ENCODE measurements at places on chromosomes 2 and 18.
A peak's percentile ranks its signal among the peaks of the same experiment; 100 is the strongest.

GRCh38 chr2:54648256-54648655, 75.2 kb upstream of the EML6 start:
- DNase-seq: no peak

DNA sequence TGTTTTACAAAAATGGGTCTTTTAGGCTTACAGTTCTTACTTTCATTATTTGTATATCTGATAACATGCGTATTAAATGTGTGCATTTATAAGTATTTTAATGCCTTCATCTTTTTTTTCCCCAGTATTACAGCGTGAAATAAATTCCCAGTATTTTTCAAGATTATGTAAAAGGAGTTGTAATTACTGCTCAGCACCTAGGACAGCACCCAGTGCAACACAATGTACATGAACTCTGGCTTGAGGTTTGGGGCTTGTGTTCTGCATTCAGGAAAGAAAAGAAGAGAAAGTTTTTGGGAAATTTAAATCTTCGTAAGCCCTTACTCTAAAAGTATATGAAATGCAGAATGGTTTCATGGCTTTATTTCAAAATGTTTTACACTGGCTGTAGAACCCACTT, 16.7 kb downstream of the ZNF638 start:
- no peak for DNase-seq

GRCh38 chr2:148451046-148451445, 193.5 kb upstream of the EPC2 start:
- DNase-seq: no peak

DNA sequence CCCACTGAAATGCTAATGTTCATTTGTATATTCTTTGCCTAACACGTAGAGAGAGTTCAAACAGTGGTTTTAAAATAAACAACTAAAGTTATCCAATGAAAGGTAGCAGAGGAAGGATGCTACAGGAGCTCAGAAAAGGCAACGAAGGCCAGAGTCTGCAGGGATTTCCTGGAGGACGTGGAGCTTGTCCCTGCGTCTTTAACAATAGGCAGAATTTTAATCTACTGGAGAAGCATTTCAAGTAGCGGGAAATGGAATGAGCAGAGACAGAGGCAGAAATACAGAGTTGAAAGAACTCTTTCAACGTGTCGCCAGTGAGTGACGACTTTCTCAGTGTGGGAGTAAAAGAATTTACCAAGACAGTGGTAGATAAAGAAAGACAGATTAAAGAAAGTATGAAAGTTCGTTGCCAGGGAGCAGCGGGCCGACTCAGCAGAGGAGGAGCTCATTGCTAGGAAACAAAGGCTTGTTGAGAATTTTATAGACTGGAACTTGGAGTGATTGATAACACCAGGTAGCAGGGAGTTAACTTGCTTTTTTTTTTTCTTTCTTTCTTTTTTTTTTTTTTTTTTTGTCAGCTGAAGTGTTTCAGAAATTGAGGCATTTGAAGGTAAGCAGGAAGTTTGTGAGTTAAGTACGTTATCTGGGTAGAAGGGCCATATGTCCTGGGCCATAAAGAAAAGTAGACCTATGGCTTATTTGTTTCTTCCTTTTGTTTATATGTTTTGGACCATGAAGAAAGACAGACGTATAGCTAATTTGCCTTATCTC, 625 bp upstream of the NBAS start:
- no peak for DNase-seq

GRCh38 chr2:162994718-162995117, 156.2 kb upstream of the KCNH7 start:
- no peak for DNase-seq

- no peak for DNase-seq
Observed at GRCh38 chr2:237236188-237236587, 150.5 kb downstream of the COPS8 start.

DNA sequence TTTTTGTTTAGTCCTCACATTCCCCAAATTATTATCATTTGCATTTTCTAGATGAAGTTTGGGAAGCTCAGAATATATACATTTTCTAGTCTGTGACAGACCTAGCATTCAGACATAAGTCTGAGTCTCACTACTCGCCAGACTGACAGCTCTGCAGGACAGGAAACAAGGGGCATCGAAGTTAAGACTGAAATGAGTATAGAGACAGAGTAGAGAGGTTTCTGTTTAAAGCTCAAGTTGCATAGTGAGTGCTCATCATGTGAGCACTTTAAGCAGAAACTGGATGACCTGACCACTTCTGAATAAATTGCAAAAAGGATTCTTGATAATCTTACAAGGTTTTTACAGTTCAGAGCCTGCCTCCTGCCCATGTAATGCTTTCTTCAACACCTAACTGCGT, 1.1 kb downstream of the HADHB start:
- no peak for DNase-seq

GRCh38 chr2:47654790-47655562, 128.0 kb upstream of the MSH6 start:
- no peak for DNase-seq

DNA sequence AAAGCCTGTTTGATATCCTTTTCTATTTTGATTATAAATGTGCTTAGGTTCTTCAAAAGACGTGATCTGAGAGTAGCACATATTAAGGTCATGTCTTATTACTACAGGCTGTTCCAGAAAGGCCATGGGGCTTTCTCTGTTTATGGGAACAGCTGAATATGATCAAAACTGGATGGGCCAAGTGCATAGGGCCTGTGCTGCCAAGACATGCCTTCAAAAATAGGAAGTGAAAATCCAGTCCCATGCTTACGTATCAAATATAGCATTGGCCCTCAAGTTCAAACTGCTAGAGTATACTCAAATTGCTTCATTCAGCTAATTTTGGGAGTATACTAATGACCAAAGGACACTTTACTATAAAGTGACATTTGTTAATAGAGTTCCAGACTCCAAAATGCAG, 24.1 kb downstream of the SLC25A52 start:
- no peak for DNase-seq

GRCh38 chr2:102110596-102111334, 31.8 kb upstream of the IL1R1 start:
- DNase-seq: no peak

DNA sequence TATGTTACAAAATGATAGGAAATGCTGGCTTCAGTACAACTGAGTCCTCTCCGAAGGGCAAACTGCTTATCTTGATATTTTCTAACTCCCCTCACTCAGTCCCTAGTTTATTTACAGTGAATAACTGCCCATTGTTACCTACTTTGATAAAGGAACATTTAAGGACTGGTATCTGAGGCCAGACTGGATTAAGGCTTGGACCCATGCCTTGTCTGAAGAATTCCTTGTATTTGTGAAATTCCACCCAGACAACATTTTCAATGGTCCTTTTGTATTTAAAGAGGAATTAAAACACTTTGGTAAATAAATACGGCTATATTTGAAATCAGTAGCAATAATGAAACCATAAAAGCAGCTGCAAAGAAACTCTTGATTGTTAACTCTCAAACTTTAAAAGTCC, 58.3 kb downstream of the PELI1 start:
- DNase-seq: no peak

DNA sequence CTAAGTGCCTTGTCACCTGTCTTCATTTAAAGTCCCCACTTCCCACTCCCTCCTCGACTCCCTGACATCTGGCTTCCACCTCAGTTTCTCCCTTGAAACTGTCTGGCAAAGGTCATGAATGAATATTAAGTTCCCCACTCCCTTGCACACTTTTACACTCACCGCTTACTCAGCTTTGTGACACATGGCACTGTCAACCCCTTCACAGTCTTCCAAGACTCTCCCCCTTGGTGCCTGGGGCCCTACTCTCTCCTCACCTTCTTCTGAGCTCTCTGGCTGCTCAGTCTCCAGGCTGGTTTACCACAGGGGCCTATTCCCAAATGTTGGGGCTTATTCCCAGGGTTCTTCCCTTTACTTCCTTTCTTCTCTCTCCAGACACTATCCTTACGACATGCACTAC, 17.9 kb upstream of the PTPN4 start:
- no peak for DNase-seq

GRCh38 chr18:24544949-24545348, 84.5 kb downstream of the HRH4 start:
- no peak for DNase-seq

DNA sequence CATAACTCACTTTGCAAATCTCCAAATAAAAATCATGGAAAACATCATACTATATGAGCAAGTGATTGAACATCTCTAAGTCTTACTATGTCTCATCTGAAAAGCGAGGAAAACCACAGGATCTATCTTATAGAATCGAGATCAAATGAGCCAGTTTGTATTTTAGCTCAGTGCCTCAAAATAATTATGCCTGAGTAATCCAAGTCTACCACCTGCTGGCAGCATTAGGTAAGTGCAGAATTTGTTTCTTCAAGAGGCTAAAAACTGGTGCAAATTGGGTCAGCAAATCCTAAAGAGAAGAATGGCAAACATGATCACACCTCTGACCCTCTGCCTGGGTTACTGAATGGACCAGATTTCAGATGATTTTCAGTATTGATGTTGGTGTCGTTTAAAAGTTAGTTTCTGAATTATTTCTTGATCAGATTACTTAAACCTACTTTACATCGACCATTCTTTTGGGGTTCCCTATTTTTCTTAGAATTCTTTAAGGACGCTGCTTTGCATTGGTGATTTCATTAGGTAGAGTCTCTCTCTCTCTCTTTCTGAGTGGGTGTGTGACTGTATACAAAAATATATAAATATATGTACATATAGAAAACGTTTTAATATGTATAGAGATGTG, 12.7 kb upstream of the FHOD3 start:
- DNase-seq: peak; percentile 47

DNA sequence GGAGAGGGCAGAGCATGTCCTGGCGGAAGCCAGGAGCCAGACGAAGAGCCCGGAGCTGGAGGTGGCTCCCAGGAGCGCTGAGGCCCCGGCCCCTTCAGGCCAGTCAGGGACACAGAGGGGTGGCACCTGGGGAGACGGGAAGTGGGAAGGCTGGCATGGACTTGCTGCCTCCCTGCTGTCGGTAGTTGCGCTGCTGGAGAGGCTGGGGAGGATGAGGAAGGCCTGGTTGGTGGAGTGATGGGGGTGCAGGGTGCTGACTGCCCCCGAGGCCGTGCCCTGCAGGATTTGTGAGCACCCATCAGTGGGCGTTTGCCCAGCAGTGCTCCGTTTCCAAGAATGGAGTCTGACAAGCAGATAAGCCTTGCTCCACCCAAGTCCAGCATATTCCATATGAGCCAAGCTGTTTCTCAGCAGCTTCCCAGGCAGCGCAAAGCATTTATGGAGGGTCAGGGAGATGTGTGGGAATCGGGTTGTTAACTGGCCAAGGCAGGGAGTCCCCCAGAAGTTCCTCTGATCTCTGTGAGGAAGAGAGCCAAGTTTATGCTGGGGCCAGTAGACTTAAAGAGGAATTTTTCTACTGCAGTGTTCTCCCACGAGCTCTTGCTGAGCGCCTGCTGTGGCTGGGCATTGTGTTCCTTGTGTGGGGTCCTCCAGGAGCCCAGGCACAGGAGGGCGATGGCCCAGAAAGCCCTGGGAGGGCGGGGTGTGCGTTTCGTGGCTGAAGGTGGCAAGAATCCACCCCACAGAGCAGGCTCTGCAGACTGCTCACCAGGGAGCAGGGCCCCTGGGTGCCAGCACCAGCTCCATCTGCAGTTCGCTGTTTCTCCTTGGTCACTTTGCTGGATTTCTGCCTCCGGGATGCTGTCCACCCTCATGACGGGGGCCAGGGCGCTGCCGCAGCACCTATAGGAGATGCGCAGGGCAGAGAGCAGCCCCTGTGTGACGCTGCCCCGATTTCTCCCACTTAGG, 250.2 kb downstream of the ALPK2 start:
- no peak for DNase-seq

- no peak for DNase-seq
Observed at GRCh38 chr2:18066066-18066465, 187.6 kb downstream of the KCNS3 start.

DNA sequence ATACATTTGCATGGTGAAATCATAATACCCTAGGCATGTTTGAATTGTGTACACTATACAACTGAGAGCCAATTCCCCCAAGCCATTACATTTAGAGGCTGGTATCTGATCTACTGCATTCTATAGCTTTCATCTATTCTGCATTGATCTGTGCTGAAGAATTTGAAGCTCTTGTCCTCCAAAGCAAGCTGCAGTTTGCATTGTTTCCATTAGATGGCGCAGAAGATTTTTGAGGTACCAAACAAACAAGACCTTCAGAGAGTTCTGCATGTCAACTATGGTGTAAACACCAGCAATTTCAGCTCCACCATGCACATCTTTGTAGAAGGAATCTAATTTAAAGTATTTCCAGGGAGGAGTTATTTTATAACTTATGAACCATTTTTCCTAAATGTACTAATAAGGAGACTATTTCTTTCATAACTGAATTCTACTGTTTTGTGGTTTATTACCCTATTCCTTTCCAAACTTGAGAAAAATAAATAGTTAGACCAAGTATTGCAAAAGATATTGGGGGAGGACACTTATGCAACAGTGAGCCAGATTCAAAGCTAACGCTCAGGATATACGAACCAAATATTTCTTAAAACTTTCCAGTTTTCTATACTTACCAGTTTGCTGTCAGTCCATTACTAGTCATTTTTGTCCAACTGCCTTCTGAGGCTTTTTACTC, 761.8 kb upstream of the ACVR2A start:
- DNase-seq: no peak

DNA sequence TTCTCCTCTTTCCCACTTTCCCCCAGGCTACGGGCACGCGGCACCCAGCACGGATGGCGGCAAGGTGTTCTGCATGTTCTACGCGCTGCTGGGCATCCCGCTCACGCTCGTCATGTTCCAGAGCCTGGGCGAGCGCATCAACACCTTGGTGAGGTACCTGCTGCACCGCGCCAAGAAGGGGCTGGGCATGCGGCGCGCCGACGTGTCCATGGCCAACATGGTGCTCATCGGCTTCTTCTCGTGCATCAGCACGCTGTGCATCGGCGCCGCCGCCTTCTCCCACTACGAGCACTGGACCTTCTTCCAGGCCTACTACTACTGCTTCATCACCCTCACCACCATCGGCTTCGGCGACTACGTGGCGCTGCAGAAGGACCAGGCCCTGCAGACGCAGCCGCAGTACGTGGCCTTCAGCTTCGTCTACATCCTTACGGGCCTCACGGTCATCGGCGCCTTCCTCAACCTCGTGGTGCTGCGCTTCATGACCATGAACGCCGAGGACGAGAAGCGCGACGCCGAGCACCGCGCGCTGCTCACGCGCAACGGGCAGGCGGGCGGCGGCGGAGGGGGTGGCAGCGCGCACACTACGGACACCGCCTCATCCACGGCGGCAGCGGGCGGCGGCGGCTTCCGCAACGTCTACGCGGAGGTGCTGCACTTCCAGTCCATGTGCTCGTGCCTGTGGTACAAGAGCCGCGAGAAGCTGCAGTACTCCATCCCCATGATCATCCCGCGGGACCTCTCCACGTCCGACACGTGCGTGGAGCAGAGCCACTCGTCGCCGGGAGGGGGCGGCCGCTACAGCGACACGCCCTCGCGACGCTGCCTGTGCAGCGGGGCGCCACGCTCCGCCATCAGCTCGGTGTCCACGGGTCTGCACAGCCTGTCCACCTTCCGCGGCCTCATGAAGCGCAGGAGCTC, 35.4 kb downstream of the KCNK3 start:
- DNase-seq: no peak

DNA sequence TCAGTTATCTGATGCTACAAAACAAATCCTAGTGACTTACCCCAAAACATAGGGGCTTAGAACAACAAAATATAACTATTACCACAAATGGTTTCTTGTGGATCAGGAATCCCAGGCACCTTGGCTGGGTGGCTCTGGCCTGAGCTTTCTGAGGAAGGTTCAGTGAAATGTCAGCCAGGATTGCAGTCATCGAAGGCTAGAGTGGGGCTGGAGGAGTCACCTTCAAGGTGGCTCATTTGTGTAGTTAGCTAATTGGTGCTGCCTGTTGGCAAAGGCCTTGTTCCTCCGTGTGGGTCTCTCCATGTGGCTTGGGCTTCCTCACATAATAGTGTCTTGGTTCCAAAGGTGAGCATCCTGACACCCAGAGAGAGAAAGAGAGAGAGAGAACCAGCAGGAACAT, 57.4 kb downstream of the COPS8 start:
- no peak for DNase-seq

GRCh38 chr18:79934311-79935097, 16.9 kb downstream of the SLC66A2 start:
- DNase-seq: no peak
